ENCODE measurements at places on chromosomes 16 and 17.
A peak's percentile ranks its signal among the peaks of the same experiment; 100 is the strongest.

- no peak for DNase-seq
Observed at GRCh38 chr17:38705523-38705802, 390 bp downstream of the MLLT6 start.

- DNase-seq = no peak
Observed at GRCh38 chr17:80847496-80848230, 144.0 kb upstream of the CHMP6 start.

GRCh38 chr17:28133562-28133970 lies 91.1 kb downstream of the NLK start:
- no peak for DNase-seq

DNA sequence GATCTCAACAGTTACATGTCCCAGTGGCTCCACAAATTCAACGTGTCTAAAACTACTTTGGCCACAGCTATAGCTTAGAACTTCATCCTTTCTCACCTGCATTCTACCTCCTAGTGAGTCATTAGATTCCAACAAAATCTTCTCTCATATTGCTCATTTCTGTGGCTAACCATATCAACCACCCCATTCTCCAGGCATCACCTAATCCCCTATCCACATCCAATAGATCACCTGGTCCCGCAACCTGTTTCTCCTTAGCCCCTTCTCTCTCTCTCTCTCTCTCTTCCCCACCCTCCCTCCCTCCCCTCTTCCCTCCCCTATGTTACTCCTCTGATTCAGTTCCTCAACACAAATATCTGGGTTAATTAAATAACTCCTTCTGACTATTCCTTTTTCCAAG lies 64.6 kb downstream of the ANKFN1 start:
- no peak for DNase-seq

- DNase-seq = no peak
Observed at GRCh38 chr17:61040666-61041065, 359.0 kb upstream of the TBX2 start.

GRCh38 chr16:69814561-69814960 lies 52.4 kb downstream of the WWP2 start:
- DNase-seq = no peak

DNA sequence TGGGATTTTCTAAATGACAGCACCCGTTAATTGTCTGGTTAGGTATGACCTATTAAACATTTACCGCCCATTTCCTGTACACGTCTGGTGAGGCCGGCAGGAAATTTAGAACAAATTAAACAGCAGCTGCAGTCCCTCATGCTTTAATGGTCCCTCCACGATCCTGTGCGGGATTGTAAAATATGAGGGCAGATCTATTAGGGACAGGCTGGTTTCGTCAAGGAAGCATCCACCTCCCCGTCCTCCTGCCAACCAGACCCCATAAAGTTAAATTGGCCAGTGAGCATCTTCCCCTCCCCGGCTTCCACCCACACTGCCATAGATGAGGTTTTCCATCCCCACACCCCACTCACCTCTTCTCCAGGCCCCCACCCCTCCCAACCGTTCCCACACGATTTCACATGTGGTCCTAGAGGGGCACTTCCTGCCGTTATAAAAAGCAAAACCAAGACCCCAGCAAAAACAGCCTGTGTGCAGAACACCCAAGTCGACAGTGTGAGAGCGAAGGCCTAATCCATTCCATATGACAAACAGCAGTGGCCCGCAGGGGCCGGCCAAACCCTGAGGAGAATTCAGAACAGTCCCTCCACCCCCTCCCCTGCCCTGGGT lies 331.9 kb downstream of the FOXL1 start:
- no peak for DNase-seq

DNA sequence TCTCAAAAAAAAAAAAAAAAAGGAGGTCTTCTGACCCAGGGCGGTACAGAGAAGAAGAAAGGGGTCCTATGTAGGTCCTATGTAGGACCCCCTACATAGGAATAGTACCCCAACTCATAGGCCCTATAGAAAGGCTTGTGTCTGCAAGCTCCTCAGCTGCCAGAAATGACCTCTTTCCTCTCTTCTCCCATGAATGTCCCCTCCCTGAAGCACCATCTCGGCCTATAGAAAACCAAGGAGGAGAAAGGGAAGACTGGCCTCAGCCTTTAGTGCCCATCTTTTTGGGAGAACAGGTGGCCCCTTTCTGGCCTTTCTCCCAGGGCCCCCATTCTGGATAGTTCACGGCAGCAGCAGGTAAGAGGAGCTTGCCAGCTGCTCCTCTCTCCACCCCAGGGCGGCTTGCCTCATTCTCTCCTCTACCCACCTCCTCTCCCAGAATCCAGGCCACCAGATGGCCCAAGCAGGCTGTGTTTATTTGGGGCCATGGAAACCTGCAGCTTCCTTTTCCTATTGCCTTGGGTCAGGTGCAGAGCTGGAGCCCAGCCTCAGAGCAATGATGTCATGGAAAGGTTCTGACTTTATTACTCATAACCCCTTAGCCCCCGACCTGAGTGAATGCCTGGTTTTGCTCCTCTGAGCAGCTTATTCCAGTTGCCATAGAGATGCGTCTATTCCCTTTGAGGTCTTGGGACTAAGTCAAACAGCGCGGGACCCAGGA lies 1.6 kb upstream of the MRPL58 start:
- no peak for DNase-seq

DNA sequence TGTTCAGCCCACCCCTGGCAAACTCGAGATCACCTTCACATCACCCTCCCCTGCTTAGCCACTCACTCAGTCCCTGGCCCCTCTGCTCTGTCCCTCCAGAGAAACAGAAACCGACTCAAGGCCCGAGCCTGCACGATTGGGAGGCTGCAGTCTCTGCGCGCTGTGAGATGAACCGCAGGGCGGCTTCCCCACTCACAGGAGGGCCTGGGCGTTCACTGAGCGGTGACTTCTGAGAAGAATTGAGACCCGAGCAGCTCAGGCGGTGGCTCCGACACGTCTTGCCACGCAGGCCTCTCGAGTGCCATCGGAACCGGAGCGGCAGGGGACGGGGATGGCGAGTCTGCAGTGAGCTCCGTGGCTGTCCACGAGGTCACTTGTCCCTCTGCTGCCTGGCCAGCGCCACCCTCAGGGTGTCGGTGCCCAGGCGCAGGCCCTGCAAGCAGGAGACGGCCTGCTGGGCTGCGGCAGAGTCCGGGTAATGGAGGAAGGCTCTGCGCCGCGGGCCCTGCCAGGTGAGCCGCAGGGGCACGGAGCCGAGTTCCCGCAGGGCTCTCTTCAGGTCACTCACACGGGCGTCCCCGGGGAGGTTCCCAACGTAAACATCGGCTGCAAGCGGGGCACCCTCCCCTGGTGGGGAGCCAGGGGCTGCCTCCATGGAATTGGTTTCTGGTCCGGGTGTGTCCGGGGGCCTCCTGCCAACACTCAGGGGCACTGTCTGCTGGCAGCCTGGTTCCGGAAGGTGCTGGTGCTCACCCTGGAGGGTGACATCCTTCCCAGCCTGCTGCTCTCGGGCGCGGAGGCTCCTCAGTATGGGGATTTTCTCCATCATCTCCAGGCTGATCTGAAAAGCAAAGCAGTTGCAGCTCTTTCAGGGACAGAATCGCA lies 21.6 kb downstream of the FOXF1 start:
- DNase-seq = no peak

DNA sequence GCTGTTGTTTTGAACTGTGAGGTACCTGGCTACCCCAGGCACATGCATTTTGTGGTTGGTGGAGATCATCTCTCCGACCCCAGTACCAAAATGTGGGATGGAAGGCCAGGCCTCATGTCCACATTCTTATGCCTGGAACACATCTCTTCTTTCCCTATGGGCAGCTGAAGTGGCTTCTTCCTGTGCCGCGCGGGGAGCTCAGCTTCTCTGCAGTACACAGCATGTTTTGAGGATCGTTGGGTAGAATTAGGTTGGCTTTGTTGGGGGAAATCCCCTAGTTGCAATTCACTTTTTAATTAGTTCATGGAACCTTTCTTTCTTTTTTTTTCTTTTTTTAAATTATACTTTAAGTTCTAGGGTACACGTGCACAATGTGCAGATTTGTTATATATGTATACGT lies 242.1 kb downstream of the MSI2 start:
- DNase-seq = no peak

- no peak for DNase-seq
Observed at GRCh38 chr16:79061181-79061580, 539.4 kb downstream of the MAF start.

- DNase-seq = peak; percentile 74
Observed at GRCh38 chr16:64983963-64984362, 137.9 kb downstream of the CDH11 start.

- no peak for DNase-seq
Observed at GRCh38 chr17:58329810-58330537, 1.4 kb upstream of the TSPOAP1 start.

DNA sequence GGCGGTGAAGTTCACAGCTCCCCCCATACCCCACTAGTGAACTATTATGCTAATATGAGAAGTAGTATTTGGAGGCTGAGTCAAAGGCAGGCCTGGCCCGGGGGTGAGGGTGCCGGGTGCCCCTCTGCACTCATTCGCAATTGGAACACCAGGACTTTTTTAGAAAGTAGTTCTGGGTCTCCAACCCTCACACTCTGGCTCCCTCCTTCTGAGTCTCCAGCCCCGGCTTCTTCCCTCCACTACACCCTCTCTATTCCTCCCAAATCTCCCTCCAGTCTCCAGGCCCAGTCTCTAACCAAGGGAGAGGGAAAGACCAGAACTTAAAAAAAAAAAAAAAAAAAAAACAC lies 11.3 kb upstream of the HOXB2 start:
- DNase-seq = no peak

DNA sequence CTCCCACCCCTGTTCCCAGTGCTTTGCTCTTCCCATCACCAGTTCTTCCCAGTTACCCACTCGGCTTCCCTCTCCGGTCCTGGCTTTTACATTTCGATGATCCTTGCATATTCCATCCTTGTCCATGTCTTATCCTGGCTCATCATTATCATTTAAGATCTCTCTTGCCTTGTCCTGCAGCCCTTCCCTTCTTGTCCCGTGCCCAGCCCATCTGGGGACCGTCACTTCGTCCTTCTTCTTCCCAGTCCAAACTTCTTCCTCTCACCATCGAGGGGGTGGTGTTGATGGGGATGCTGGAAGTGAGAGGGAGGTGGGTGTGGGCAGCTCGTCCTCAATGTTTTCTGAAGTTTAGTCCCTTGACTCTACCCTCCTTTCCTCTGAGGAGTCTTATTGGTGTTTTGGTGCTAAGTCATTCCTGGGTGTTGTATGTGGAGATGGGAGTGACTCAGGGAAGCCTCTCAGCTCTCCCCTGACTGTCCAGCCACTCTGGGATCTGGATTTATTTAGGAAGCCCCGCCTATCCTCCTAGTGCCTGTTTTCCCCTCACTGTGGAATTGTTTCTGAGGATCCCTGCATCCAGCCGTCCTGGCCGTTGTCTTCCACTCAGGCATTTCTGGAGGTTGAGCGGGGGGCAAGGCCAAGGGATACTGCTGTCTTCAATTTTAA lies 975 bp downstream of the SNX29 start:
- peak; percentile 54 for DNase-seq

DNA sequence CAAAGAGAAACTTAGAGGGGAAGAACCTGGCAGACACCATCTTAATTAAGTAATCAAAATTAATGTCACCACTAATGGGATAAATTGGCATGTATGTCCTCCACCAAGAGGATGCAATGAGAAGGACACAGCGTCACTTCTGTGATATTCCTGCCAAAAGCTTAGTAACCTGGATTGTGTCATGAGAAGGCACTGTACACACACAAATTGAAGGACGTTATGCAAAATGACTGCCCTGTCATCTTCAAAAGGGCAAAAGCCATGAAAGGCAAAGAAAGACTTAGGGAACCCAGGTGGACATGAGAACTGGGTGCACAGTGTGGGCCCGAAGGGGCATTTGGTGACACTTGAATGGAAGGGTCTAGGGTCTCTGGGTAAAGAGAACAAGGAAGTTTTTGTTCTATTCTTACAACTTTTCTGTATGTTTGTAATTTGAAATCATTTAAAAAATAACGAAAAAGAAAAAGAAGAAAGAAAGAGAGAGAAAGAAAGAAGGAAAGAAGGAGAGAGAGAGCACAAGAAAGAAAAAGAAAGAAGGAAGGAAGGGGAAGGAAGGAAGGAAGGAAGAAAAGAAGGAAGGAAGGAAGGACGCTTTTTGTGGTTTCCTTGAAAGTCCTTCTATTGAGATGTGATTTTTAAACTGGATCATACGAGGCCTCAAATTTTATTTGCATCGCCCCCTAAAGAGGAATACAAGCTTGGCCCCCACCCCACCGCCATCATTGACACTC lies 4.0 kb upstream of the APOH start:
- DNase-seq = no peak

- no peak for DNase-seq
Observed at GRCh38 chr17:4407851-4408250, 25.9 kb upstream of the SPNS3 start.

DNA sequence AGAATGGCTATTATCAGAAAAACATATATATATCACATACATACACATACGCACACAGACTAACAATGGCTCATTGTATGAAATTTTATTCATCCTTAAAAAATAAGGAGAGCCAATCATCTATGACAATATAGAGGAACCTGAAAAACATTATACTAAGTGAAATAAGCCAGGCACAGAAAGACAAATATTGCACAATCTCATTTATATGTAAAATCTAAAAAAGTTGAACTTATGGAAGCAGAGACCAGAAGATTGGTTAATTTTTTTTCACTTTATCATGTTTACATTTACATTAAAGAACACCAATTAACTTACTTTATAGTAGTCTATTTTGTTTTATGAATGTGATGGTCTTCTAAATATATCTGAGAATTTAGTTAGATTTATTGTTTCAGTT lies 198.7 kb downstream of the KIF2B start:
- no peak for DNase-seq

DNA sequence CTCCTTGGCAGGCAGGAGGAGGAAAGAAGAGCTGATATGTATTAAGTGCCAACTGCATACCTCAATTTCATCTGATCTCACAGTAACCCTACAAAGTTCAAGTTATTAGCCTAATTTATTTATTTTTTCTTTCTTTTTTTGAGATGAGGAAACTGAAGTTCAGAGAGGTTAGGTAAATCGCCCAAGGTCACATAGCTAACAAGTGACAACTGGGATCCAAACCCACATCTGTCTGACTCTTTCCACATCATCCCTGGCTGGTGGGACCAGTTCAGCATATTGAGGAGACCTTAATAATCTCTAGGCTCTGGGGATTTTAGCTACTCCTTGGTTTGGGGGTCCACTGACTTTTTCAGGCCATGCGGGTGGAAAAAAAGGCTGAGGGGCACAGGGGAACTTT lies 60.9 kb downstream of the CYB5B start:
- DNase-seq = no peak

- DNase-seq = no peak
Observed at GRCh38 chr16:12639044-12639443, 164.6 kb downstream of the CPPED1 start.

GRCh38 chr17:7217113-7217987 lies 2.3 kb downstream of the DLG4 start:
- peak; percentile 72 for DNase-seq

- no peak for DNase-seq
Observed at GRCh38 chr16:52316241-52316640, 230.7 kb downstream of the TOX3 start.
